ENCODE measurements at places on chromosomes 4 and X.

DNA sequence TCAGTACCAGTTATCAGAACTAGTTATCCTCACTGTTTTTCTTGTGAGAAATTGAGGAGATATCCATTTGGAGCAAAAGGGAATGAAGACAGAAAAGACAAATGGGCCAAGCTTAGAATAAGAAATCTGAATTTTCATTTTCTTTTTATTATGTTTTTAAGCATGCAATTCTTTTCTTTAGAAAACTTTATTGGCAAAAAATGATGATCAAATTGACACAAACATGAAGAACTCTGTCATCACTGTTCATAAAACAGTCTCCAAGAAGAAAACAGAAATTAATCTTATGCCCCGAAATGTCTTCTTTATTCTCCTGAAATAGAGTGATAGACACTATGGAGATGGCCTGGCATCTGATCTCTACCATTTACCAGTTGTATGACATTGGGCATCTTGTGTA is 139.0 kb downstream of the ARHGAP24 start:
- no peak for DNase-seq

DNA sequence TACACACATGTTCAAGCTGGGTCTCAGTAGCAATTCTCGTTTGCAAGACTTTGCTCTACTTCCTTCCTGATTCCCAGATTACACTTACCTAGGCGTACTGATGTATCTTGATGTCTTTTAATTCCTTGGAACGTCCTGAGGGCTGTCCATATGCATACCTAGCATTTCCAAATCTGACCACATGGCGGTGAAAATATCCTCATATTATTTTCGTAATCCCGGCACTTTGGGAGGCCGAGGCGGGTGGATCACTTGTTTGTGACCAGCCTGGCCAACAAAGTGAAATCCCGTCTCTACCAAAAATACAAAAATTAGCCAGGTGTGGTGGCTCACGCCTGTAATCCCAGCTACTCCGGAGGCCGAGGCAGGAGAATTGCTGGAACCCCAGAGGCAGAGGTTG is 1786.3 kb upstream of the TENM3 start:
- no peak for DNase-seq

- no peak for DNase-seq
Observed at GRCh38 chr4:55826986-55827385, 7.4 kb downstream of the EXOC1L start.

DNA sequence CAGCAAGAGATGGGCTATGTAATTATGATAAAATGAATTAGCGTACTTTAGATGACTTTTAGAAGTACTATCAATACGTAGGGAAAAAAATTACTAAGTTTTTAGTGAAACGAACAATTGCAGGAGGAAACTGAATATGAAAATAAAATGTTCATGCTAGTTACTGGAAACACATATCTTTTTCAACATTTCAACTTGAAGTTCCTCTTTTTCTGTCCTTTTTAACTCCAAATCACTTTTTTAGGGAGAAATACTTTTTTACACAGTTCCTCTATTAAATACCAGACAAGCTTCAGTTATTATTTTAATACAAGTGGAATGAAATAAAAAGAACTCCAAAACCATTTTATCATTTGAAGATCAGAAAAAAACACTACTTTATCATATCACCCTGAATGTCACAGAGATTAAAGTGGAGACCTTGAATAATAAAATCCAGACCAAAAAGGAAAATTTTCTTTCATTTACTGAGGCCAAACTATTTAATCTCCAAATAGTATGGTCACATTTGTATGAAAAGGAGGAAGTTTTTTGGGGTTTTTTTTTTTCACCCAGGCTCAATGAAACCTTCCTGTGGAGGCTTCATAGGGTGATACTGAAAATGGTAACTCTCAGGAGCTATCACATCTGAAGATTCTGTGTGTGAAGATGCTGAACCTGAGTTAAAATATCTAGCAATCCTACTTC is 306.2 kb downstream of the INPP4B start:
- DNase-seq, result no peak

DNA sequence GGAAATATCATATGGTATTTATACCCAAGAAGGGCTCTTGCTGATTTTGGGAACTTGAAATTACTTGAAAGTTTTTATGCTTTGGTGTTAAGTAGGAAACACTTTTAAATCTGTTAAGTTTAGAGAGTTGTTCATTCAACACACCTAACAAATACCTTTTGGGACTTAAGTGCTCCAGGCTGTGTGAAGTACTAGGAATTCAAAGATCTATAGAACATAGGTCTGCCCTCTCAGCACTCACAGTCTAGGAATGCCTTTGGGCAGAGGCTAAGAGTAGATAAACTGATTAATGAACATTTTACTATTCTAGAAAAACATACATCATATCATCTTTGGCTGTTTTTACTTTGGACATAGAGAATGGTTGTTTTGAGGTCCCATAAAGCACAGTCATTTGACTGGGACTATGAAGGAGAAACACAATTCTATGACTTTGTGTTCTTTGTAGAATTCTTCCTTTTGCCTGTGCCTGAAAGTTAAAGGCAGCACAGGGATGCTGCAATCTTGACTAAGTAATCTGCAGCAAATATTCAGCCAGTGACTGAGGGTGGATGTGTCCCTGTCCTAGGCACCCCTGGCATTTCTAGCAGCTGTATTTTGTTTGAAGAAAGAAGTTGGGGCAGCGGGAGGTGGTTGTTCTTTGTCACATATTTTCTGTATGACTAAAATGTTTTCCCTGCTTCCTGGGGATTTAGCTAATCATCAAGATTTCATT is 8.3 kb downstream of the BMP3 start:
- no peak for DNase-seq

DNA sequence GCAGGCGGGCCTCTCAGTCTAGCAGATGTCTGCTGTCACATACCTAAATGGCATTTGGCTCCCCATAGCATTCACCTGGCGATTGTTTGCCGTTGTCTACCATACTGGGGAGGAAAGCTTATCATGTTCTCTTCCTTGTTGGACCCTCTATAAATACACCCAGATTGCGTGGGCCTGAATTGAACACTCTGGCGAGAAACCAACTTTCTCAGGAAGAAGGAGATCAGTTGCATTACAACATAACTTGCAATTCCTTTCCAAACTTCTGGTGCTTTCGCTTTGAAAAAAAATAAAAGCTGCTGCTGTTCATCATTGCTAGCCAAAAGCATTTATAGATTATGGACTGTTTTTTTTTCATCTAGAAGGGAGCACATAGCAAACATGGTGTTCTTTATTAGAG is 230.0 kb upstream of the GPC4 start:
- DNase-seq, result no peak

DNA sequence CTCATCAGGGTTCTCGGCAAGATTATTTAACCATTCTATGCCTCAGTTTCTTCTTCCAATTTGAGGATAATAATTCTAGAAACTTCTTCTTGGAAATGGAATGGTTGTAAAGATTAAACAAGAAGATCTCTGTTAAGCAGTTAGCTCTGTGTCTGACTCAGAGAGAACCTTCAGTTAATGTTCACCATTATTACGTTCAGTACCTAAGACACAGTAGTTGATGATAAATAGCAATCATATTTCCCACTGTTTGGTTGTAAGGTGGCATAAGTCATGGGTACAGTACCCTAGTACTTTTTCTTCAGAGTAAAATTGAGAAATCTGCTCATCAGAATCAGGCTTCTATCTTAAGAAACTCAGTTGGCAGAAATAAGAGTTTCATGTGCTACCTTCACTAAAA is 366.5 kb upstream of the BOD1L1 start:
- DNase-seq, result no peak

GRCh38 chrX:114952696-114953095 is 64.7 kb downstream of the IL13RA2 start:
- DNase-seq, result no peak

GRCh38 chr4:20995610-20996009 is 295.4 kb downstream of the PACRGL start:
- DNase-seq, result no peak

DNA sequence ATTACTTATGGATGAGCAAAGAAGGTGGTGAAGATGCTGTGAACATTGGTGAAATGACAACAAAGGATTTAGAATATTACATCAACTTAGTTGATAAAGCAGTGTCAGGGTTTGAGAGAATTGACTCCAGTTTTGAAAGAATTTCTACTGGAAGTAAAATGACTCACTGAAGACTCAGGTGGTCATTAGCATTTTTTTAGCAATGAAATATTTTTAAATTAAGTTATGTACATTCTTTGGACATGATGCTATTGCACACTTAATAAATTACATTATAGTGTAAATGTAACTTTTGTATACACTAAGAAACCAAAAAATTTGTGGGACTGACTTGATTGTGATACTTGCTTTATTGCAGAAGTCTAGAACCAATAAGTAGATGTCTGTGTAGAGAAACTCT is 56.9 kb downstream of the USO1 start:
- no peak for DNase-seq

- no peak for DNase-seq
Observed at GRCh38 chr4:100984901-100985300, 362.4 kb downstream of the PPP3CA start.

- no peak for DNase-seq
Observed at GRCh38 chr4:155033604-155034003, 174.8 kb upstream of the NPY2R start.

DNA sequence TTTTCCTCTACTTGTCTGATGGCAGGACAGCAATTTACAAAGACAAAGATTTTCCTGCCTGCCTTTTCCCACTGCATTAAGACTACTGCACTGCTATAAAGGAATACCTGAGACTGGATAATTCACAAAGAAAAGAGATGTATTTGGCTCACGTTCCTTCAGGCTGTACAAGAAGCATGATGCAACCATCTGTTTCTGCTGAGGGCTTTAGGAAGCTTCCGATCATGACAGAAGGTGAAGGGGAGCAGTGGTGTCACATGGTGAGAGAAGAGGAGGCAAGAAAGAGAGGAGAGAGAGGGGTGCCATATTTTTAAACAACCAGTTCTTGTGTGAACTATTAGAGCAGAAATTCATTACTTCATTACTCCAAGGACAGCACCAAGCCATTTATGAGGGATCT is 617.1 kb upstream of the HTR2C start:
- no peak for DNase-seq

DNA sequence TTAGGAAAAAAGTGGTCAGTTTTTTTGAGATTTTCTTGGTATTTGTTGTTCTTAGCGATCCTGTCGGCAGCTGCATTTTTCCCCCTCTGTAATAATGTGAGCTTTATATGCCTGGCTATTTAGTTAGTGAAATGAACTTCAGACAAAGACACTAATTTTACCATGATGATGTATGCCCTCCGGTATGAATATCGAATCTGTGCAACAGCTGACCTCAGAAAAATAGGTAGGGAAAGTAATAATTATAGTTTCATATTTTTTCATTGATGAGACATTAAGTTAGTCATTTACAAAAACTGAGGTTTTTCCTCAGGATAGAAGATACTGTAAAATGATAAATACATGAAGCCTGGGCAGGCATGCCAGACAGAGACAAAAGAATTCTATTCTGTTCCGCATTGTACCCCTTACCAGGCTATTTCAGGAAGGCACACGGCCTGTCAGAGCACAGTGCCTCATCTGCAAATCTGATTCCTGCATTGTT is 155.8 kb downstream of the SHROOM3 start:
- DNase-seq, result no peak

- no peak for DNase-seq
Observed at GRCh38 chr4:54662901-54663585, 5.3 kb downstream of the KIT start.

GRCh38 chr4:58767598-58767997 is 1657.4 kb upstream of the IGFBP7 start:
- DNase-seq, result no peak

GRCh38 chr4:27442146-27442545 is 581.5 kb downstream of the STIM2 start:
- DNase-seq, result no peak

DNA sequence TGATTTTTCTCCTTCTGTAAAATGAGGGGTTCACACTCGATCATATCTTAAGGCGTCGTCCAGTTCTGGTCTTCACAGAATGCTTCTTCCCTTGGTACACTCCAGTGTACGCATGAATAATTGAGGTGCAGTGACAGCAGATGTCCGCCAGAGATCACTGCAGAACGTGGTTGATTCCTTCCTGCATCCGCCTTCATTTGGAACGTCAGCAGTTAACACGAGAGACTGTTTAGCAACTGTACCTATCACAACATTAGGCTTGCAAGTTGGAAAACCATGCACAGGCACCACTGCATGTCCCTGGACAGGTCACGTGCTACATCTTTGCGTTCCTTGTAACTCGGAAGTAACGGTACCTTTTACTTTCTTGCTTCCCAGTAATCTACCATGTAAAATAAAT is 66.0 kb upstream of the GEMIN8 start:
- no peak for DNase-seq

DNA sequence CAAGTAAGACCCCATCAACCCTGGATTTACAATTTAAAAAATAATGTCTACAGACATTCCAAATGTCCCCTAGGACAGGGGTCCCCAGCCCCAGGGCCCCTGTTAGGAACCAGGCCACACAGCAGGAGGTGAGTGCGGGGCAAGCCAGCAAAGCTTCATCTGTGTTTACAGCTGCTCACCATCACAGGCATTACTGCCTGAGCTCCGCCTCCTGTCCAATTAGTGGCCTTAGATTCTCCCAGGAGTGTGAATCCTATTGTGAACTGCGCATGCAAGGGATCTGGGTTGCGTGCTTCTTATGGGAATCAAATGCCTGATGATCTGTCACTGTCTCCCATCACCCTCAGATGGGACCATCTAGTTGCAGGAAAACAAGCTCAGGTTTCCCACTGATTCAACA is 146.1 kb downstream of the ATP10D start:
- DNase-seq, result no peak

DNA sequence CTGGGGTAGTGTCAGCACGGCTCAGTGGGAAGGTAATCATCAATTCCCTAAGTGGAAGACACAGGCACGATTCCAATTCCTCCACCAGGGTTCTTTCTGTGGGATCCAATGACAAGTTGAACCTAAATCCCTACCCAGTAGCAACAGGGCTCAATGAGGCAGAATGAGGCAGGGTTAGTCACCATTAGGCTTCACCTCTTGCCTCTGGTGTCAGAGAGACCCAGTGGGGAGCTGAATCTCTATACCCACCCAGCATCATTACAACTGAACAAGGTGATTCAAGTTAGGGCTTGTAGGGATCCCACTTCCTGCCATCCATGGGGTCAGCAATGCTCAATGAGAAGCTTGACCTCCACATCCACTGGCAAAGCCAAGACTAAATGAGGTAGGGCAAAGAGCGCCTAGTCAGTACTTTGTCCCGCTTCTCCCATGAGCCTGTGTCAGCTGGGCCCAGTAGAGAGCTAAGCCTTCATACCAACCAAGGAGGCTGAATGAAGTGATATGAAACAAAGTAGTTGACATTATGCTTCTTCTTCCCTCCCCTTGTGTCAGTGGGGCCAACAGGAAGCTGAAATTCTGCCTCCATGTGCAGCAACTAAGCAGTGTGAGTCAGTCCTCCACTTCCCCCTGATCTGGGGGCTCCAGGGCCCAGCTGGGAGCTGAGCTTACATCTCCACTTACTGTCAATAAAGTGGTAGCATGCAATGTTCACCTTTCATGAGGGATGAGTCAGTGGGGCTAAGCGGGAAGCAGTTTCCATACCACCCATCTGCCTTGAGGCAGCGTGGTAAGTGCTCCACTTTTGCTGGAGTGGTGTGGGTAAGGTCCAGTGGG is 36.4 kb upstream of the RBM41 start:
- no peak for DNase-seq

DNA sequence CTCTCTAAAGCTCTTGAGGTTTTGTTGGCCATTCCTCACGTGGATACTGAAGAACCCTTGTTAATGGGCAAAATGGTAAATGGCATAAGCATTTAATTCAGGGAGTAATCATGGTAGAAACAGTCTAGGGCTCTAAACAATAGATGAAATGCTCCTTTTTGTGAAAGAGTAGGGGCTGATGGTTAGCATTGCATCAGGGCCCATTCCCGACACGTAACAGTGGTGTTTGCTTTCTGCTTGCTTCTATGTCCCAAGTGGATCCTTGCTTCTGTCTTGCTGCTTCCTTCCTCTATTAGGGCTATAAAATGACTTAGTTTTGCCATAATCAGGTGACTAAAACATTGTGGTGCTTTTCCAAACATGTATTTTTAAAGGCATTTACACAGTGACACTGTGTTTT is 230.9 kb upstream of the AFF2 start:
- DNase-seq, result no peak

All from cerebellar nuclear complex (tissue), 1 donor.